ENCODE measurements at places on chromosomes 3 and 15.
A peak's percentile ranks its signal among the peaks of the same experiment; 100 is the strongest.

DNA sequence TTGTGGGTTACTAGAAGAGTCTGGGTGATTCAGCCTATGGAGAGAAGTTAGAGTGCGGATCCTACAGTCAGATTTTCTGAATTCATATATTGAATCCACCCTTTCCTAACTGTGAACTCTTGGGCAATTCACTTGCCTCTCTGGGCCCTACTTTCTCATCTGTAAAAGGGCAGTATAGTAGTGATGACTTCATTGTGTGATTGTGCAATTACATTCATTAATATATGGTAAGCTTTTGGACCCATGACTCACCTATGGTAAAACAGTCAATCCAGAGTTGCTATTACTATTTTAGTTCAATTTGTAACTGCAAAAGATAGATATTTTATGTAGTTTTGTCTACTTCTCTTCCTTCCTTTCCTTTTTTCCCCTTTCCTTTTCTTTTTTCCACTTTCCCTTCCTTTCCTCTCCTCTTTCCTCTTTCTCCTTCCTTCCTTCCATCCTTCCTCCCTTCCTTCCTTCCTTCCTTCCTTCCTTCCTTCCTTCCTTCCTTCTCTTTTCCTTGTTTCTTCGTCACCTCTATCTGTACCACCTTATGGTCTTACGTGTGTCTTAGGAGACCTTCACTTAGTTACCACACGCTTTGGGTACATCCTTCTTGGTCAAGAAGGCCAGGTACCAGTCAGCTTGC is 37.0 kb downstream of the GMNC start:
- DNase-seq = no peak

- DNase-seq = no peak
Observed at GRCh38 chr3:150240891-150241290, 167.2 kb upstream of the TSC22D2 start.

- peak; percentile 65 for DNase-seq
Observed at GRCh38 chr15:76196269-76197231, 114.7 kb downstream of the ETFA start.

GRCh38 chr3:27713078-27713423 is 9.1 kb downstream of the EOMES start:
- DNase-seq = no peak

DNA sequence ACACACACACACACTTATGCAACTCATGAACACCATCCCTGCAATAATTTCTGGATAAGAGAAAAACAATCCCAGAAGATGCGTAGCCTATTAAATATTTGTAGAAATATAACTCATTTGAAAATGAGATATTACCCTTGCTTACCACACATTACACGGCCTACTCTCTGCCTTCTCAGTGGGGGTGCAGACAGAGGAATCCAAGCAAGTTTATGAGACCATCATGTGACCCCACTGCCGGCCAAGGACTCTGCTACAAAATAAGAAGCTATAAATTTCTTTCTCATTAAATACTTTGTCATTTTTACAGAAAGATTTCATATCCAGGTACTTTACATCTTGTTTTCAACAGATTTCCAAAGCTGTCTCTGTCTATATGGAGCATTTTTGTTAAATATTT is 286.3 kb downstream of the ZNF385D start:
- DNase-seq = no peak

- DNase-seq = peak; percentile 78
Observed at GRCh38 chr3:183825456-183826161, at the start of gene MAP6D1. Gene MAP6D1 (minus strand): TSS chr3:183825577. CDS start chr3:183825547, 30 bp downstream.

GRCh38 chr3:165770781-165771180 is 66.4 kb downstream of the BCHE start:
- DNase-seq = no peak

DNA sequence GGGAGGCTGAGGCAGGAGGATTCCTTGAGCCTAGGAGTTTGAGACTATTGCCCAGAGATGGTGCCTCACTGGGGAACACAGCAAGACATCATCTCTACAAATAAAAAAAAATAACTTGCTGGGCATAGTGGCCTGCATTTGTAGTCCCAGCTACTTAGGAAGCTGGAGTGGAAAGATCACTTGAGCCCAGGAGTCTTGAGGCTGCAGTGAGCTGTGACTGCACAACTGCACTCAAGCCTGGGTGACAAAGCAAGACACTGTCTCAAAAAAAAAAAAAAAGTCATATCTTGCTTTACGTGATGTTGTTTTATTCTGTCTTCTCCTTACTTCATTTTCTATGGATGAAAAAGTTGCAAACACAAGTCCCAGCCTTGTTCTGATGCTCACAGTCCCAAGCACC is 14.1 kb downstream of the GATM start:
- DNase-seq = no peak

- no peak for DNase-seq
Observed at GRCh38 chr15:67076147-67076843, 10.9 kb downstream of the SMAD3 start.

- DNase-seq = no peak
Observed at GRCh38 chr15:65653801-65654521, 32.2 kb downstream of the SLC24A1 start.

- DNase-seq = no peak
Observed at GRCh38 chr15:85583923-85584390, 203.6 kb downstream of the AKAP13 start.

DNA sequence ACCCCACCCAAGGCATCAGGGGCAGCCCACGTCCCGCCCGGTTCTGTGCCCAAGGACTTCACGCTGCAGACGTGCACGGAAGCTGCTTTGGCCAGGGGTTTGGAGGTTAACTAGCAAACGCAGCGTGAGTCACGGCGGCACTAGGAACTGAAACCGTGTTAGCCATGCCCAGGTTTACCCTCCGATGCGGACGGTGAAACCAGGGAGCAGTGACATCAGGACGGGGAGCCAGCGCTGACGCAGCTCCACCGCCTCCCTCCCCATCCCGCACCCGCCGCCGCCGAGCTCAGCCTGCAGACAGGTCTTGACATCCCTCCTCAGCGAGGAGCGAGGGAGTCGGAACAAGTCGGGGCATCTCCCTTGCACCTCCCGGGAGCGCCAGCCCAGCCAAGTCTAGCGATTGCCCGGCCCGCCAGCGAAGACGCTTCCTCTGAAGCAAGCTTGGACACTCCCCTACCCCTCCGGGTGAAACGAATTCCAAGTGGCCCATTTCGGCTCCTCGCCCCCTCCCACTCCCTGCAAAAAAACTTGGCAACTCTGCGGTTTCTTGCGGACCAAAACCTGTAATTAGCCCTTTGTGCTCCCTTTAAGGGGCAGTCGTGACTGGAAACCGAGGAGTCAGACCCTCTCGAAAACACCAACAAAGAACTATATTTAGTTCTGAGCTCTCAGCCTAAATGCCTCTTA is 1.4 kb upstream of the RAP2B start:
- DNase-seq = peak; percentile 62

DNA sequence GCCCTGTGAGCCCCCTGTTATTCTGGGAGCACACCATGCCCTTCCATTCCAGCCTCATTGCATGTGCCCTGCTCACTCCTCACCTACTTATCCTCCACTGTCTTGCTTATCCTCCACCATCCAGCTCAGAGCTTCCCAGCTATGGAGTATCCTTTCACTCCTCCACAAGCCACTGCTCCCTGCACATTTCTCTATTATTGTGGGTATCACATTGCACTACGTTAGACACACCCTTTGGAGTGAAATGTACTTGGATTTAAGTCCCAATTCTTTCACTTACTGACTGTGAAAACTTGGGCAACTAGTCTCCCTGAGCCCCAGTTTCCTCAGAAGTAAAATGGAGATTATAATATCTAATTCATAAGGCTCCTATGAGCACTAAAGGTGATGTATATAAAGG is 4.3 kb downstream of the MASP1 start:
- DNase-seq = no peak

DNA sequence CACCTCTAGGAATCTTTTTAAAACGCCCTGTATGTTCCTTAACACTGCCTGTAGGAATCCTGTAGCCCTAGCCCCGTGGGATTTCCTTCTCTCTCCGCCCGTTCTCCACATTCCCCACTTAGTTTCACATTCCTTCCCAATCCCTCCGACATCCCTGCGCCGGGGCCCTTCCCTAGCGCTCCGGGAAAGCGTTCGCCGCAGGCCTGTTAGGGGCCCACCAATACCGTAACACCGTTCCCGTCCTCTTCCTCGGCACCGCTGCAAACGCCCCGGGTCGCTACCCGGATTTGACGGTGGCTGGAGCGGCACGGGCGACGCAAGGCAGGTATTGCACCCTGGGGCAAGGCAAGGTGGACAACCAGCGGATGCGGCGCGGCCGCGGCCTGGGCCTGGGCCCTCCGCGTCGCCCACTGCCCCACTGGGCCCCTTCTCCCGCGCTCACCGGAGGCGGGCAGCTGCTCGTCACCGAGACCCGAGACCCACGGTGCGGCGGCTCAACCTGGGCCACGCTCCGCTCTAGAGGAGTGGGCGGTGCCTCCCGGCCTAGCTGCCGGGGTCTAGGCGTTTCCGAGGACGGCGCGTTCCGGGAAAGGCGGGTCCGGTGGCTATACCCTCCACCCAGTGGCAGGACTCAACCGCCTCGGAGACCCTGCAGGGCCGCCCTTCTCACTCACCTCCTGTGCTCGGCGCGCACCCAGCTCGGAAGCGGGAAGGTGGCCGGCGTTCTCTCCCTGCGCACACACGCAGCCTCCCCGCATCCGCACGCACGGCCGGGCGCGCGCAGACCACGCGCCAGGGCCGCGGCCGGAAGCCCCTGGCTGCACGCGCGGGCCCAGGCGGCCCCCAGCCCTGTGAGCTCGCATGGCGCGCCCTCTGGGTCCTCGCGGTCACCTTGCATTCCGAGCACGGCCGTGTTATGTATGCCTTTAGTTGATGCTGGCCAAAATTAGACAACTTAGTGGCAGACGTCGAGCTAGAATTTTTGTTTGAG is at the start of gene B3GALNT1:
B3GALNT1 (minus strand) TSS at position 789 of the 991 bp plus-strand sequence. CDS start 18,595 bp downstream, outside the sequence.
- DNase-seq = peak; percentile 19

DNA sequence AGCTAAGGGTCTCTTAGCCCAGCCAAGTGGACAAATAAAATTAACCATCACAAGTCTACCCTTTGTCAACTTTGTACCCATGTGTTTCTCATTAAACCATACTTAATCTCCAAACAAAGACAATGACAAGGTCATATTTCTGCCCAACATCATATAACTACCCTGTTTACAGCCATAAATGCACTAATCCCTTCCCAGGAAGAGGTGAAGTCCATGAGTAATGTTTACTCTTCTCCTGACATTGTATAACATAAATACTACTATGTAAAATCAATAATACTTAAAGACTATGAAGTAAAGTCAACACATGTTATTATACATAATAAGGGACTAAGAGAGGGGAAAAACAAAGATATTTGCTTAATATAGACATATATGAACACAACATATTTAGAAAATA is 38.5 kb upstream of the FAN1 start:
- no peak for DNase-seq

DNA sequence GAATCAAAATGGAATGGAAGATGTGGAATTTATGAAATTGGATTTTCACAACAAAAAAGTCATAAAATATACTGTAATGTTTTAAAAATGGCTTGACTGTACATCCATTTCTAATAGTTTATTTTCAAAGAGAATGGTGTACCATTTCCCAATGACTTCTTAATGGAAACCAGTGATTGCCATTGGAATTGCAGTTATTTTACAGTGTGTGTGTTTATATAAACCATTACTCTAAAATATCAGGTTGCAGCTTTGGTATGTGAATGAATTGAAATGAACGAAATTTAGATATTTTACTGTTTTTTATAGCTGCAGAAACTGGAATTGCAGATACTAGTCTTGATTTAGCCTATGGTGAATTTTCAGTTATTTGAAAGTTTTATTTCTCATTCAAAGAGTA is 165.6 kb downstream of the UBE2E2 start:
- no peak for DNase-seq

- DNase-seq = no peak
Observed at GRCh38 chr15:69780981-69781380, 316.7 kb downstream of the TLE3 start.

- peak; percentile 52 for DNase-seq
Observed at GRCh38 chr15:55108858-55109518, 87.8 kb downstream of the RSL24D1 start.

GRCh38 chr3:198092276-198092675 is 132.3 kb downstream of the LMLN start:
- no peak for DNase-seq

GRCh38 chr3:177735431-177735830 is 538.1 kb upstream of the TBL1XR1 start:
- no peak for DNase-seq

GRCh38 chr3:94323596-94323995 is 260.7 kb downstream of the NSUN3 start:
- no peak for DNase-seq

- no peak for DNase-seq
Observed at GRCh38 chr3:153084431-153084830, 77.6 kb upstream of the RAP2B start.

DNA sequence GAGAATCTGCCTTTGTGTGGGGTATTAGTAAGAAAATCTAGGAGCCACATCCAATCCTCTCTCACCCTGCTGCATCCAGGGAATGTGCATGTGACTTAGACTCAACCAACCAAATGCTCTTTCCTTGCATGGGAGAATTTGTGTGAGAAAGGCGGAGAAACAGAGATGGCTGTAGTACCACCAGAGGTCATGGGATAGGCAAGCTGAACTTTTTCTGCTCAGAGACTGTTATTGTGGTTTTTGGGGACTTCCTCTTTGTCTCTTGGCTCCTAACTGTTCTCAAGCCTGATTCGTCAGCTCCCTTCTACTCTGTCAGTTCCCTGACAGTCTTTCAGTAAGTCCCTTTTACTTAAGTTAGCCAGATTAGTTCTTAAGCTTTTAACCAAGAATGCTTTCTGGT is 2.6 kb upstream of the ZSCAN2 start:
- no peak for DNase-seq

DNA sequence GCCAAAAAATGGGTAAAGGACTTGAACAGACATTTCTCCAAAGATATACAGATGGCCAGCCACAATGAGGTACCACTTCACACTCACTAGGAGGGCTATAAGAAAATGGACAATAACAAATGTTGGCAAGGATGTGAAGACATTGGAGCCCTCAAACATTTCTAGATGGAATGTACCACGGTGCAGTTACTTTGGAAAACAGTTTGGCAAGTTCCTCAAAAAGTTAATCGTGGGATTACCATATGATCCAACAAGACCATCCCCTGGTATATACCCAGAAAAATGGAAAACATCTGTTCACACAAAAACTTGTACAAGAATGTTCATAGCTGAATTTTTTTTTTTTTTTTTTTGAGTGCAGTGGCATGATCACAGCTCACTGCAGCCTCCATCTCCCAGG is 15.9 kb upstream of the HRH1 start:
- no peak for DNase-seq

GRCh38 chr3:195537995-195538394 is 5.1 kb downstream of the PPP1R2 start:
- no peak for DNase-seq

GRCh38 chr3:25396686-25397085 is 31.4 kb upstream of the RARB start:
- no peak for DNase-seq

DNA sequence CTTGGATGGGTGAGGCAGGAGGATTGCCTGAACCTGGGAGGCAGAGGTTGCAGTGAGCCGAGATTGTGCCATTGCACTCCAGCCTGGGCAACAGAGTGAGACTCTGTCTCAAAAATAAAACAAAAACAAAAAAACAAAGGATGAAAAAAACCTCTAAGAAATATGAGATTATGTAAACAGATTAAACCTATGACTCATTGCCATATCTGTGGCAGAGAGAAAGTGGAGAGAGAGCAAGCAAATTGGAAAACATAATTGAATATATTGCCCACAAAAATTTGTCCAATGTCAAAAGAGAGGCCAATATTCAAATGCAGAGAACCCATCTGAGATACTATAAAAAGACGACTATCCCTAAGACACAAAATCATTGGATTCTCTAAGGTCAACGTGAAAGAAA is 1106.0 kb downstream of the OTOL1 start:
- no peak for DNase-seq
